Fibroblast of skin of left biceps (primary cell): ENCODE measurements at places on chromosomes 6 and 20.

DNA sequence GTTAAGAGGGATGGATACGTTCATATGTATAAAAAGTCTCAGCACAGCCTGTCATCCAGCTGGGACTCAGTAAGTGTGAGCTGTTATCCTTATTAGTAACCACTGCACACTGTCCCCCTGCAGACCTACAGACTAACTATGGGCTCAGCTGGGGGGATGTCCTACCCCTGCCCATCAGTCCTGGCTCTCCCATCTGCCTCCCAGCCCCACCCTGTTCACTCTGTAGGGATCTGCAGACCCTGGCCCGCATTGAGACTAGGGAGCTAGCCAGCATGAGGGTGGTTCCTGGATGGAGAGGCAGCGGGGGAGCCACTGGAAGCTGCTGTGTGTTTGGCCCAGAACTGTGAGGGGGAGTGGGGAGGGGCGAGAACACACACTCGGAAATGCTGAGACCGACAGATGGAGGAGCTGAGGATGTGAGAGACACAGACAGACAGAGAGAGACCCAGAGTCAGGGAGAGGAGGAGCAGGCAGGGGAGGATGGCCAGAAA lies 17.1 kb downstream of the XKR7 start:
- no peak for DNase-seq

DNA sequence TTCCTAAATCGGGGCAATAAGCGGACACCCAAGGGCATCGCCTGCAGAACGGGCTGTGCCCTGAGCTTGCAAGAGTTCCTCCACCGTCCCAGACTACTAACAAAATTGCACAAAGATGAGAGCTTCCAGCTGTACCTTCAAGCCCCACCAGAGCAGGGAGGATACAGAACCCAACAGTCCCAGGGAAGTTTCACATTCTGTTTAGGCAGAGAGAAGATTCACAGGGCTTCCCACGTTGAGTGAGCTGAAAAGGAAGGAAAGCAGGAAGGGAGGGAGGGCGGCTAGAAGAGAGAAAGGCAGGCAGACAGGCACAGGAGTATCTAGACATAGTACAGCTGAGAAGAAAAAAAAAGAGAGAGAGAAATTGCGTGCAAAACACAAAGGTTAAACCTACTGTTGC lies 112.6 kb upstream of the AFDN start:
- no peak for DNase-seq

DNA sequence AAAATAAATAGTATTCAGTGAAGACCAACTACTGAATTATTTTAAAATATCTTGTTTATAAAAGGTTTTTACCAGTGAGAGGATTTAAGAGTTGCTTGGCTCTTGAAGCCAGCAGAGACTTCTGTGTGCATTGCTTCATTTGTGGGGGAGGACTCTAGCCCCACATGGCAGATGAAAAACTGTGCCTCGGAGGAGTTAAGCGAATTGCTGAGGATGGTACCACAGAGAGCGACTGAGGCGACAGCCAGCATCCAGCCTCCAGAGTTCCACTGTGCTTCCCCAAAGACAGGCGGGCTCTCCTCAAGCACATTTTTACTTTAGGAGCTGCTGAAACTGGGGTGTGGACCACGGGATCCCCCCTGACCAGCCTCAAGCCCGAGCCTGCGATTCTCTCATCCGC lies 80.7 kb downstream of the THBS2 start:
- DNase-seq: no peak

DNA sequence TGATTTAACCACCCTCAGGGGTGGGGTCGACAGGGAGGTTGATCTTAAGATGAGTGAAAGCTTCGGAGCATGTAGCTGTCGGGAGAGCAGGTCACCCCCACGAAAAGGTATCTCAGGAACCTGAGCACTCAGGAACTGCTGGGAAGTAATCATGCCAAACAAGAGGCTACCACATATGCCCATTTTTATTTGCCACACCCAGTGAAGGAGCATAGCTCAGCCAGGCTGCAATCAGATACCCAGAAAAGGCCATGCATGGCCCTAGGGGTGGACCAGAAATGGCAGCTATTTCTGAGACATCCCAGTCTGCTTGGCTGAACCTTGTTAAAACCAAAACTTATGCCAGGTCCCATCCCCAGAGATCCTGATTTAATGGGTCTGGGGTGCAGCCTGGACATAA lies 72.7 kb upstream of the ISM1 start:
- DNase-seq: no peak

- DNase-seq: no peak
These were observed 78.4 kb downstream of the RNASET2 start for GRCh38 chr6:166877906-166878305.

- DNase-seq: no peak
These were observed 194.9 kb downstream of the BCAS1 start for GRCh38 chr20:53875452-53875851.

DNA sequence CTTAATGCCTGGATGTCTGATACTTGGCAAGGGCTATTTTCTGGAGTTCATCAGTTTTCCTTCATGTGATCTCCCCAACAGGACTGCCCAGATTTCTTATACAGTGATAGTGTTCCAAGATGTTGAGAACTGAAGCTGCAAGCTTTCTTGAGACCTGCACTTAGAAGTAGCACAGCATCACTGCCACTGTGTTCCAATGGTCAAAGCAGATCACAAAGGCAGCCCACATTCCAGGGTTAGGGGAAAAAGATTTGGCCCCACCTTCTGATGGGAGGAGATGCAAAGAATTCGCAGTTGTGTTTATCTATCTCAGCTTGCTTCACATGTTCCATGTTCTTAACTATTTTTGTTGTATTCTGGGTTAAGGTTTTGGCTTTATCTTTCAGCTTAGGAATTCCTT lies 78.2 kb downstream of the GPX5 start:
- no peak for DNase-seq

DNA sequence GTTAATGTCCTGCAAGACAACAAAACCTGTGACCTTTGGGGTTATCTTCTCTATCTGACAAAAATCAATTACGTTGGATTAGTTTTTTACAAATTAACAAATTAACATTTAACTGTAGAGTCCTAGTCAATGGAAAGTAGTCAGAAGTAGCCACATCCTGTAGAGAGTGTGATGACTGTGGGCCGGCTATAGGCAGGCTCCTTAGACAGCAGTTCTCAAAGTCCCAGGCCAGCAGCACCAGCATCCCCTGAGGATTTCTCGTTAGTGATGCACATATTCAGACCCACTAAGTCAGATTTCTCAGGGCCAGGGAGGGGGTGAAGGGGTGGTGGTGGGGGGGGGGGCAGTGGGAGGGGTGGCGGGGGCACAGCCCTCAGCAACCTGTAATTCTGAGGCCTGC lies 37.2 kb downstream of the ZNF341 start:
- no peak for DNase-seq

DNA sequence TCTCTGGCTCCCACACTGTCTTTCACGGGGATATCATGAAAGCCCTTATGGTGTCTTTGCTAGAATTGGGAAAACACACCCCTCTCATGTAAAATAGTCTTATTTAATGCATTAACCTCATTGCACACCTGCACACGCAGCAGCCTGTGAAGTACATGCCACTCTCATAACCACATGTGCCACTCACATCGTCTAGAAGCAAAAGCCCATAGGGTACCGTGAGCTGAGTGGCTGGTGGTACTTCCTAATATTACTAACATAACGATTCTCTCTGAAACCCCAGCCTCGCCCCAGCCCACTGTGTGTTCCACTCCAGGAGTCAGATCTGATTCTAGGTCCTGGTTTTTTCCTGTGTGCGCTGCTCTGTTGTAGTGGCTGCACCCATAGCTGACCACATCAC lies 9.5 kb upstream of the TMEM242 start:
- DNase-seq: no peak

GRCh38 chr6:154981079-154981870 lies 13.8 kb upstream of the TIAM2 start:
- no peak for DNase-seq

DNA sequence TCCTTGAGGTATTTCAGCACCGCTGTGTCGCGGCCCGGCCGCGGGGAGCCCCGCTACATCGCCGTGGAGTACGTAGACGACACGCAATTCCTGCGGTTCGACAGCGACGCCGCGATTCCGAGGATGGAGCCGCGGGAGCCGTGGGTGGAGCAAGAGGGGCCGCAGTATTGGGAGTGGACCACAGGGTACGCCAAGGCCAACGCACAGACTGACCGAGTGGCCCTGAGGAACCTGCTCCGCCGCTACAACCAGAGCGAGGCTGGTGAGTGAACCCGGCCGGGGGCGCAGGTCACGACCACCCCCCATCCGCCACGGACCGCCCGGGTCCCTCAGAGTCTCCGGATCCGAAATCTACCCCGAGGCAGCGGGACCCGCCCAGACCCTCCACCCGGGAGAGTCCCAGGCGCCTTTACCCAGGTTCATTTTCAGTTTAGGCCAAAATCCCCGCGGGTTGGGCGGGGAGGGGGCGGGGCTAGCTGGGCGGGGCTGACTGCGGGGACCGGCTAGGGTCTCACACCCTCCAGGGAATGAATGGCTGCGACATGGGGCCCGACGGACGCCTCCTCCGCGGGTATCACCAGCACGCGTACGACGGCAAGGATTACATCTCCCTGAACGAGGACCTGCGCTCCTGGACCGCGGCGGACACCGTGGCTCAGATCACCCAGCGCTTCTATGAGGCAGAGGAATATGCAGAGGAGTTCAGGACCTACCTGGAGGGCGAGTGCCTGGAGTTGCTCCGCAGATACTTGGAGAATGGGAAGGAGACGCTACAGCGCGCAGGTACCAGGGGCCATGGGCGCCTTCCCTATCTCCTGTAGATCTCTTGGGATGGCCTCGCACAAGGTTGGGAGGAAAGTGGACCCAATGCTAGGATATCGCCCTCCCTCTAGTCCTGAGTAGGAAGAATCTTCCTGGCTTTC lies 693 bp downstream of the HLA-F start:
- no peak for DNase-seq

DNA sequence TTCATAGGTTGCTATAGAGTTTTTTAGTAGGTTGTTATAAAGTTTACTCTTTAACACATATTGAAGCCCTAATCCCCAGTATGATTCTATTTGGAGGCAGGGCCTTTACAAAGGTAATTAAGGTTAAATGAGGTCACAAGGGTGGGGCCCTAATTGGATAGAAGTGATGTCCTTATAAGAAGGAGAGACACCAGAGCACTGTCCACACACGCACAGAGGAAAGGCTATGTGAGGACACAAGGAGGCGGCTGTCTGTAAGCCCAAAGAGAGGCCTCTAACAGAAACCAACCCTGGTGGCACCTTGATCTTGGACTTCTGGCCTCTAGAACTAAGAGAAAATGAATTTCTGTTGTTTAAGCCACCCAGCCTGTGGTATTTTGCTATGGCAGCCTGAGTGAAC lies 98.5 kb downstream of the GJA10 start:
- no peak for DNase-seq

GRCh38 chr6:162620073-162620472 lies 107.5 kb downstream of the PRKN start:
- no peak for DNase-seq

DNA sequence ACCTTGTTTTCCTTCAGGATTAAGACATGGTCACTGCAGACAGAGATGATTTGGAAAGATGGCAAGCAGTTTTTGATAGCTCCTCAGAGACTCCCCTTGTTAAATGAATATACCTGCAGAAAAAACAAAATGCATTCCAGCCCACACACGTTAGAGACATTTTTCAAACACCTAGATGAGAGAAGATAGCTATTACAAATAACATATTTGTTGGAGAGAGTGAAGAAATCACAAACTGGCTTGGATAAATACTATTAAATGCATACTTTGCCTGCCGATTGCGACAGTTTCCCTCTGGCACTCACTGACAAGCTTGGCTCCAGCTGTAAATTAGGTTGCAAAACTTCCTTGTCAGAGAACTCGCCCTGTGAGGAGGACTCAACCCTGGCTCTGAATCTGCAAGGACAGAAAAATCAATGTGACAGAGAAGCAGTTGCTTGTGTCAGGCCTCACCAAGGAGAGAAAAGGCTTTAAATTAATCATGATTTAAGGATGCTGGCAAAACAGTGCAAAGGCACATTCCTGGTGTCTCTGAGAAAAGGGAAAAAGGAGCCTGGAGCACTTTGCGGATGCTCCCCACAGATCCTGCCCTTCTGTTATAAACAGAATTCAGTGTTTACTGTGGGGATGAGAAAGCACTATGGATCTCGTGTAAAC lies 423.7 kb upstream of the MARCKS start:
- DNase-seq: peak; percentile 78

DNA sequence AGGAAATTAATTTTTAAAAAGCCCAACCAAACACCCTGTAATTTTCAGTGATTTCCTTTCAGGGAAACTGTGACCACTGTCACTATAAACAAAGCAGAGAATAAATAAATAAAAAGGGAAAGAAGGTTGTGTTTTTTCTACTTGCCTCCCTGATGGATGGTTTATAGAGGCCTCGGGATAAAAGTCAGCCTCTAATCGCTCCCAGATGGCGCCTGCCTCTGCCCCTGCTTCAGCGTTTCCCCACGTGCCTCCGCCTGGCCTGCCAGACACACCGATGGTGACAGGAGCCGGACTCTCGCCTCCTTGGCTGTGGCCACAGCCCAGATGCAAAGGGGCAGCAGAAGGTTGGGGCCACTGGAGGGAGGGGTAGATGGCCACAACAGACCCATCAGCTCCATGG lies 327.7 kb downstream of the CDC5L start:
- DNase-seq: no peak

GRCh38 chr20:34047917-34048316 lies 54.2 kb downstream of the RALY start:
- no peak for DNase-seq

DNA sequence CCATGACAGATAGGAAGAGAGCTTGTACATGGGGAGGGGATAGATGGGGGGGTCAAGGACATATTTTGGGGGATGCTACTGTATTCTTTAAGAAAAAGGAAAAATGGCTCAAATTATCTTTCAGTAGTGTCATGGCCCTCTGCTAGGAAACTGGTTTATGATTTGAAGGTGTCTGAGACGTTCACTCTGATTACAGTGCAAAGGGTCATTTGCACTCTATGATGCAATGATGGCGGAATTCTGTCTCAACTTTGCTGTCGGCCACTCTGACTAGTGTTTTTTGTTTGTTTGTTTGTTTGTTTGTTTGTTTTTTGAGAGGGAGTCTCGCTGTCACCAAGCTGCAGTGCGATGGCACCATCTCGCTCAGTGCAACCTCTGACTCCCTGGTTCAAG lies 180.0 kb downstream of the SOX4 start:
- DNase-seq: no peak

DNA sequence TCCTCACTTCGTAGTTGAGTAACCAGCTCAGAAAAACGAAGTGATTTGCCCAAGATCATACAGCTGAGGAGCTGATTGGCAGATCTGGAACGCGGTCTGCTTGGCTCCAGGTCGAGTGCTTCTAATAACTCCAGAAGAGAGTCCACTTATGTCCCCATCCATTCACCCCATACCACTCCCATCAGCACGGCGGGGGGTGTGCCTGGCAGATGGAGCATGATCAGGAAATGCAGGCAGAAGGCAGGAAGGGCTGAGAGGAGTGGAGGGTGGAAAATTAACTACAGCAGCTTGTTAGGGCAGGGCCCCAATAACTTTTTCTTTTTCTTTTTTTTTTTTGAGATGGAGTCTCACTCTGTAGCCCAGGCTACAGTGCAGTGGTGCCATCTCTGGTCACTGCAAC lies 15.0 kb downstream of the FITM2 start:
- DNase-seq: no peak

DNA sequence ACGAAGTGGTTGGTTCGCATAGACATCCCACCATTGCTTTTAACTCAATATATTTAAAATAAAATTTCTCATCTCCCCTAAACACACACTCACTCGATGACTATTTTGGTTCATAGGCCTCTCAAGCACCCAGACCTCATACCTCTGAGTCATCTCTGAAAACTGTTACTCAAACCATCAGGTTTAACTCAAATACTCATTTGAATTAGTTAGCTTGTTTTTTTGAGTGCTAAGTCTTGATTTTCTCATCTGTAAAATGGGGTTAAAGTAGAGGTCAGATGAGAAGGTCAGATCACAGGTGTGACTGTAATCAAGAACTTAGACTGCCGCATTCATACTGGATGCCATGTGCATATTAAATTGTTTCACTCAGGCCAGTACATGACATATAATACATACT lies 243.9 kb upstream of the TENT5A start:
- peak; percentile 71 for DNase-seq
